ENCODE measurements at places on chromosomes 12 and 14.

DNA sequence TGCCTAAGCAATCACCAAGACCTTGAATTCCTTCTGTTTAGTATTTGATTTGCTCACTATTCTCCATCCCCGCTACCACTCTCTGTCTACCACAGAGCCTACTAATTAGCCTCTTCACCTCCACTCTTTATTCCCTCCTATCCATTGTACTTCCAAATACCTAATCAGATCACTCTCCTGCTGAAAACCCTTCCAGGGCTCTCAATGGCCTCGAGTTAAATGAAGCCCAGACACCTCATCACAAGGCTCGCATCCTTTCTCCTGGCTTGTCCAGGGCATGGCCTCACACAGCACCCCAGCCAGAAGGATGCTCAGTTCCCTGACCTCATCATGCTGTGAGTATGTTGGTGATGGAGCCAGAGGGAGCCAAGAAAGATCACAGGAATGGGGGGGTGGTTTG, 71.4 kb upstream of the PRMT8 start:
- DNase-seq = no peak

DNA sequence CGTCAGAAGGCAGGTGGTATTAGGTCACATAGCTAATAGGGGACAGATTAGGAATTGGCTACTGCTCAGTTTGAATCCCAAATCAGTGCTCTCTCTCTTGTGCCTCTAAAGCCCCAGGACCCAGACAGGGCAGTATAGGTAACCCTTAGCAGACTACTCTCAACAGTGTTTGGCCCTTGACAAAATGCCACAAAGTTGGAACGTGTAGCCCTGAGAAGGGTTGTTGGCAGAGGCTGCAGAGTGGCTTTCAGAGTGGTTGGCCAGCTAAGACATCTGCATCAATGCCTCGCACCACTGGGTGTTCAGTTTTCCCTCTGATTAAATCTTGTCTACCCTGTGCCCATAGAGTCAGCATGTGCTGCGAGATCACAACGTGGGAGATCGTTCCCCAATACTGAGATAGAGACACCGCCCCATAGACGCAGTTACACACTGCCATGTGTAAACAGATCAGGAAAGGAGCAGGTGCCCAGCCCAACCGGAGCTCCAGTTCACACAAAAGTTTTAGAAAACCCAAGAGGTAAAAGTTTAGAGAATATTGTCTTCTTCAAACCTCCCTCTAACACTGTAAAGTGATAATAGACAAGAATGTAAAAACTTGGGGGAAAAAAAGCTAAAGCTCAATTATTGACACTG, 48.3 kb downstream of the EML1 start:
- no peak for DNase-seq

- DNase-seq = no peak
Observed at GRCh38 chr12:126418400-126418799, 1353.2 kb downstream of the AACS start.

DNA sequence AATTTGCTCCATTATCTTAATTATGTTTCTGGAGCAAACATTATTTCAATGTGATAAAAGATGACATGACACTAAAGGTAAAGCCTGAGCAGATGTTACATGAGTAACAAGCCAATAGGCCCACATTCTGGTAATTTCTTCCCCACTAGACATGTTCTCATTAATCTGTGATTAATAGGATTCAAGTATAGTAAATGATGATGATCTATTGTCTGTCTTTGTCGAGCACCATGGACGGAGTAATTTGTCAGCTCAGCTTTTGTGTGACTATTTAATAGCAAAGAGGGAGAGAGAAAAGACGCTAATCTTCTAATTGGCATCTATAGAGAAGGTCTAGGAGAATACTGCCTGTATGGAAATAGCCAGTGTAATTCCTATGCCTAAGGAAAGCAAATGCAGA, 62.2 kb upstream of the INSM2 start:
- DNase-seq = no peak

GRCh38 chr14:104353221-104353920, 215.0 kb downstream of the KIF26A start:
- DNase-seq = no peak

- no peak for DNase-seq
Observed at GRCh38 chr12:93136253-93137055, 207.4 kb upstream of the EEA1 start.

- no peak for DNase-seq
Observed at GRCh38 chr12:109116611-109116949, 193 bp downstream of the ACACB start.

DNA sequence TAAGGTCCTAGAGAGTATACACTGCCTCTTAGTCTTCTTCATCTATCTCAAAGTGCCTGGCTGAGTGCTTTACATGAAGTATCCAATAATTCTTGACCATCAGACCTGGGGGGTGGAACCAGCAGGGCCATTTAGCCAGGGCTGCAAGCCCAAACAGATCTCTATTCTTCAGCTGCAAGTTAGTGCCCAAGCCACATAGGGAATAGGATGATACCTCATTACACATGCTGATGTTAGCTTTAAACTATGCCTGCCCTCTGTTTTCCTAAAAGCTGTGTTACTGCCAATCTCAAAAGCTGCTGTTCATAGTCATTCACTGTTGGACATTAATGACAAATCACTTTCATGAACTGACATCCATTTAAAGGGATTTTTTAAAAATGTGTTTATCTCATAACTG, 16.7 kb upstream of the IFNG start:
- no peak for DNase-seq

DNA sequence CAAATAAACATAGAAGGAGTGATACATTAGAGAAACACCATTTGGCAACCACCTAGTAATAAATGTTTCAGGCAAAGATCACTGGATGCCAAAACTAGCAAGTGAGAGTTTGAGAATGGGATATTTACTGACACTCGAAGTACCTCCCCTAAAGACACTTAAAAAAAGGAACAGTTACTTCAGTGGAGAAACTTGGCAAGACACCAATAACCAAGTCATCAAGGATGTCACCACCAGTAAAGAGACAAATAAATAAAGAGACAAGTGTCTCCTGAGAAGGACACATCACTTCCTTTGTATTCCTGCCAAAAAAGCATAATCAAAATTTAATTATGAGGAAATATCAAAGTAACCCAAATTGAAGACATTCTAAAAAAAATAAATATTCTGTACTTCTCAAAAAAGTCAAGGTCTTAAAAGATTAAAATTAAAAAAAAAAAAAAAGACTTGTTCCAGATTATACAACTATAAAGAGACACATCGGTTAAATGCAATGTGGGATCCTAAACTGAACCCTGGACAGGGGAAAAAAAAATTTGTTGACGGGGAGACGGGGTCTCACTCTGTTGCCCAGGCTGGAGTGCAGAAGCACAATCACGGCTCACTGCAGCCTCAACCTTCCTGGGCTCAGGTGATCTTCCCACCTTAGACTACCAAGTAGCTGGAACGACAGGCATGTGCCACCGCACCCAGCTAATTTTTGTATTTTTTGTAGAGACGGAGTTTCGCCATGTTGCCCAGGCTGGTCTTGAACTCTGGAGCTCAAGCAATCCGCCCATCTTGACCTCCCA, 26.4 kb downstream of the TM7SF3 start:
- DNase-seq = no peak

DNA sequence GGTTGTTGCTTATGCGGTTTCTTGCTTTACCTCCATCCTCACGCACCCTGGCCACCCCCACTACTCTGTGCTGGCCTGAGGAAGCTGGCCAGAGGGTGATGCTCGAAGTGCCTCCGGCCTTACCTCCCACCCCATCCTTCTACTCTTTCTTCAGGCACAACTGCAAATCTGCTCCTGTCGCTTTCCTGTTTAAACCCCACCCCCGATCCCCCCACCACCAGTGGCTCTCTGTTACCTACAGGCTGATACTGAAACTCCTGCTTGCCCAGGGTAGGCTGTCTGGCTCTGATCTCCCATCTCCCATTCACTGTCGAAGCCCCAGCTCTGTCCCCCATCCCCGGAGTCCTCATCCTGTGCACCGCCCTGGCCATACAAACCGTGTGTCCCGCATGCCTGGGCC, 111.5 kb downstream of the PRMT8 start:
- no peak for DNase-seq

- DNase-seq = peak; percentile 51
Observed at GRCh38 chr12:38906482-38907200, 1.2 kb upstream of the CPNE8 start.

GRCh38 chr12:7129287-7129871, 690 bp upstream of the RBP5 start:
- DNase-seq = peak; percentile 25

GRCh38 chr12:1676043-1676442, 14.8 kb upstream of the ADIPOR2 start:
- DNase-seq = no peak

- no peak for DNase-seq
Observed at GRCh38 chr14:100408350-100409002, 85.3 kb downstream of the SLC25A47 start.

GRCh38 chr12:128339631-128340030, 72.7 kb downstream of the TMEM132C start:
- no peak for DNase-seq

GRCh38 chr14:84465880-84466279, 1064.1 kb upstream of the FLRT2 start:
- no peak for DNase-seq

- DNase-seq = no peak
Observed at GRCh38 chr14:37593511-37594237, 1.4 kb downstream of the FOXA1 start.

DNA sequence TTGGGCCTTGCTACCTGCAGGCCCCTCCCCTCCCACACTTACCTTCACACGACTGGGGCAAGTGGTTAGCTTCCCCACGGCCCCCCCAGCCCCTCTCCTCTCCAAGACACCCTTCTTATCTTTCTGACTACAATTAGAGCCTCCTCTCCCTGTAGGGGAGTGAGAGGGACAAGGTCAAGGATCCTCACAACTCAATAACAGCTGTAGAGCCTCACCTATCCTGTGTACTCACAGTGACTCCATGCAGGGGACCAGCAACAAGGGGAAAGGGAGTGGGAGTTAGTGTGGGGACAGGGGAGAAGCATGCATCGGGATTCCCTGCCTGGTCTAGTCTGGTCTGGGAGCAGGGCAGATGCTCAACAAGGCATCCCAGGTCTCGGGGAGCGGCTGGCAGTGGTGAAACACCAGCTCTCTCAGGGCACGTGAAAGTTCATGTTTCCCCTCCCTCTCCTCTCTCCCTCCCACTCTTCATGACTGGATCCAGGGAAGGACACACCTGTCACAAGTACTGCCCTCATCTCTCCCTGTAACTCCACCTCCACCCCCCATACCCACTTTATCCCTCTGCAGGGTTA, 45.3 kb downstream of the SMUG1 start:
- DNase-seq = no peak

DNA sequence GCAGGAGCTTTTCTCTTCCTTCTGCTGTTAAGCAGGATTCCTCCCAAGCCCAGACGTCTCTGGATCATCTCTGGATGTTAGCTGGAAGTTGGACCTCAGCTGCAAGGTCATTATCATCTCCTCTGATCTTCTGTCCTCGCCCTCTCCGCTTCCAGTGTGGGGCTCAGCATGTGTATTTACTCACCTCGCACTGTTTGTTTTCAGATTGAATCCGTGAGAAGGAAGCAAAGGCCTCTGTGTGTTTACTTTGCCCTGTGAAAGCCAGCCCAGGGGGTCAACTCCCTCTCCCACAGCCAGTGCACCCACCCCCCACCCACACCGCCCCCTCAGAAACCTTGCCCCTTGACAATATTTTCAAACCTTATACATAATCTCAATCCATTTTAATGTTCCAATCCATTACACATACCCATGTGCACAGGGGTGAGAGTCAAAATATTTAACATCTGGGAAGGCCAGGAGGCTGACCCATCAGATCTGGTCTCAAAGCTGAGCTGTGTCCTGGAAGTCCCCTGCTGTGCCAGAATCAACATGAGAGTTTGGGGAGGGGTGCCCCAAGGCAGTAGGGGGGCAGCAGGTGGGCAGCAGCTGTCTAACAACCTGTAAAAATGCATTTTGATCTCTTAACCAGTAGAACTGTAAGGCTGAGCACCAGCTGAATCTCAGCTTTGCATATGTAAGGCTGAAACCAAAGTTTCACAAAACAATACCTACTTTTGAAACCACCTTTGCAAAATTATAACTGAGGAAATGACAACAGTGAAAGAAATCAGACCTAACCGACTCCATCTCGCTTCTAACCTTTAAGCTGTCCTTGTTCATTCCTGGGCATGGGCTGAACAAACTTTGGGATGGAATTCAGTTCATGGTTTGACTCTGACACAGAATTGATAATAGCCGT, 157.9 kb downstream of the ZNF664 start:
- DNase-seq = no peak

- no peak for DNase-seq
Observed at GRCh38 chr12:80226576-80226975, 127.2 kb downstream of the OTOGL start.

DNA sequence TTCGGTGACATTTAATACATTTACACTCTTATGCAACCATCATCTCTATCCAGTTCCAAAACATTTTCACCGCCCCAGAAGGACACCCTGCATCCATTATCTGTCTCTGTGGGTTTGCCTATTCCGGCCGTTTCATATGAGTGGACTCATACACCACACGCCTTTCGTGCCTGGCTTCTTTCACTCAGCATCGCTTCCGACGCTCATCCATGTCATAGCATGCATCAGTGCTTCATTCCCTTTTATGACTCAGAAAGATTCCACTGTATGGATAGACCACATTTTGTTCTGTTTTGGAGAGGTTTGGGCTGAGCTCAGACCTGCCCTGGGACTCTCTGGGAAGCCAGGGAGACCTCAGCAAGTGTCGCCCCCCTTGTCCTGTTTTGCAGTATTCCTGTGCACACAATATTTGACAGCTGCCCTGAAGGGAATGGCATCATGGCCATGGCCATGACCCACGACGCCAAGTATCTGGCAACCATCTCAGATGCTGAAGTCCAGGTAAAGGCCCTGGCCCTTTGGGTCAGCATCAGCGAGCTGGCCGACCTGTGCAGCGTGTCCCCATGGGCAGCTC, 23.8 kb downstream of the CFAP251 start:
- DNase-seq = no peak

DNA sequence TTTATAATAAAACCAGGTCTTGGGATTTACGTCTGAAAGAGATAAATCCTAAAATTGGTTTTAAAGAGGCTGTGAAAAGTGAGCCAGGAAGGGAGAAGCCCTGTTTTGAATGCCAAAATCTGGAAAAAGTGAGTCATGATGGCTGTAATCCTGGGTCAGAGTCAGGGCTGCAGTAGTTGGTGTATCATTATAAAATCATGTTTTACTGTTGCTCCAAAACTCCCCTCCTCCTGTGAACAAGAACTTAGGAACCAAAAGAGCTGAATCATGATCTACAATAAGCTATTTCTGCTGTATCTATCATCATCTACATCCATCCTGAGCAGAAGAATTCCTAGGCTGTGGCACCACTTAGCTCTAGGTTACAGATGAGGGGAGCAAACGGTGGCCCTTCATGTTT, 79.3 kb downstream of the LMO3 start:
- DNase-seq = no peak

- DNase-seq = peak; percentile 13
Observed at GRCh38 chr12:60230056-60230455, 634.2 kb downstream of the SLC16A7 start.
